ENCODE measurements at places on chromosomes 4 and X. TPM values are rescaled to one million over a fixed set of nuclear protein-coding genes. Genes with fewer than 3 reads are reported as not detected.

SNCA gene
- total RNA-seq, result 0.85 TPM

AP1S2 gene
- 22.3 TPM for total RNA-seq

GPR173 gene
- 0.14 TPM for total RNA-seq

ARR3 gene
- not detected for total RNA-seq

BEX3 gene
- total RNA-seq, result 22.0 TPM

GRCh38 chr4:2941138-2942036, 21.8 kb downstream of the NOP14 start:
- no peak for DNase-seq

DNA sequence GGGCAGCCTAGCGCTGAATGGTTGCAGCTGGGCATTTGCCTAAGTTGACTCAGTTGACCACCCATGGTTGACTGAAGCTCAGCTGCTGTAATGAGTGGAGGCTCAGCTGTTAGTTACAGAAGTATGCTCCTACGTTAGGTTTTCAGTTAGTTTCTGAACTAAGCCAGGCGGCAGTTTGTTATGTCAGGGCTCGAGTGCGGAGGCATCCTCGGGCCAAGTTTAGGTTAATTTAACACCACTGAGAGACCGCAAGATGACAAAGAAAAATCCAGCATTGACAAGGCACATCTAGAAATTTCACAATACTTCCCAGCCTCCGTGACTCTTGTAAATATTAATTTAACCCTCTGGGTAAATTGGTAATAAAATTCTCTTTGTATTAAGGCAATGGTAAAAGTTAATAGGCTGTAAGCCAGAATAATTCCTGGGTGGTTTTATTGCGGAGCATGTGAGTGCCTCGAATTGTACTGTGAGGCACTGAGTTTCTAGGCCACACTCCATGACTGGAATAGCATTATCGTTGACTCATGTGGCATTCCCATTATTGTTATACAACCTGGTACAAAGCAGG, 33.1 kb upstream of the CDKN2AIP start:
- DNase-seq, result no peak

DNA sequence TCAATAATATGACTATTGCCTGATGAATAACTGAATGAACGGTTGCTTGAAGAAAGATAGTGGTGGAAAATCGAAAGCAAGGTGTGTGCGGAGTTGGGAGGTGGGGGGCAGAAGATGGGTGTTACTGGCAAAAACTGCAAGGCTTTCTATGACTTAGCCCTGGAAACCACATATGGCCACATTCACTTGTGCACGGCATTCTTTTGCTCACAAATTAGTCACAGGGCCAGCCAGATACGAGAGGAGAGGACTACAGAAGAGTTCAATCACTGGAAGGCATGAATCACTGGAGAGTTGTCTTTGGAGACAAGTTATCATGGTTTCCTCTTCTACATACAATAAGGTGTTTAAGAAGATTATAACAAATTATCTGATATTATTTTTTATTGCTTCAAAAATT, 626.5 kb upstream of the CPEB2 start:
- peak; percentile 4 for DNase-seq

Data from activated CD4-positive, alpha-beta T cell treated with anti-CD3 and anti-CD28 coated beads for 36 hours (primary cell).